Left ventricle myocardium inferior (tissue), 1 donor: ENCODE measurements at places on chromosomes 12 and 14. TPM values are rescaled to one million over a fixed set of nuclear protein-coding genes. Genes with fewer than 3 reads are reported as not detected.

The PMCH gene
- total RNA-seq: not detected

The BHLHE41 gene
- total RNA-seq: 33.4 TPM

The INHBC gene
- not detected for total RNA-seq

The KCNC2 gene
- total RNA-seq: not detected

The MTA1 gene
- 192 TPM for total RNA-seq

The MYF5 gene
- not detected for total RNA-seq

The SYT1 gene
- total RNA-seq: 0.30 TPM

The ZNF705A gene
- not detected for total RNA-seq

The NDUFB1 gene
- total RNA-seq: 625 TPM

The GPR162 gene
- total RNA-seq: 6.5 TPM

The CCDC38 gene
- 0.22 TPM for total RNA-seq

The TMEM132C gene
- 1.8 TPM for total RNA-seq

The PLCZ1 gene
- 0.49 TPM for total RNA-seq

The FAM222A gene
- 20.0 TPM for total RNA-seq

GRCh38 chr12:117528538-117528937 is 167.1 kb upstream of the NOS1 start:
- peak; percentile 22 for DNase-seq
- peaks cover 20% of the 10 kb centered on the region for H3K4me1 ChIP-seq
- no peaks in the 10 kb centered on the region for H3K36me3 ChIP-seq

DNA sequence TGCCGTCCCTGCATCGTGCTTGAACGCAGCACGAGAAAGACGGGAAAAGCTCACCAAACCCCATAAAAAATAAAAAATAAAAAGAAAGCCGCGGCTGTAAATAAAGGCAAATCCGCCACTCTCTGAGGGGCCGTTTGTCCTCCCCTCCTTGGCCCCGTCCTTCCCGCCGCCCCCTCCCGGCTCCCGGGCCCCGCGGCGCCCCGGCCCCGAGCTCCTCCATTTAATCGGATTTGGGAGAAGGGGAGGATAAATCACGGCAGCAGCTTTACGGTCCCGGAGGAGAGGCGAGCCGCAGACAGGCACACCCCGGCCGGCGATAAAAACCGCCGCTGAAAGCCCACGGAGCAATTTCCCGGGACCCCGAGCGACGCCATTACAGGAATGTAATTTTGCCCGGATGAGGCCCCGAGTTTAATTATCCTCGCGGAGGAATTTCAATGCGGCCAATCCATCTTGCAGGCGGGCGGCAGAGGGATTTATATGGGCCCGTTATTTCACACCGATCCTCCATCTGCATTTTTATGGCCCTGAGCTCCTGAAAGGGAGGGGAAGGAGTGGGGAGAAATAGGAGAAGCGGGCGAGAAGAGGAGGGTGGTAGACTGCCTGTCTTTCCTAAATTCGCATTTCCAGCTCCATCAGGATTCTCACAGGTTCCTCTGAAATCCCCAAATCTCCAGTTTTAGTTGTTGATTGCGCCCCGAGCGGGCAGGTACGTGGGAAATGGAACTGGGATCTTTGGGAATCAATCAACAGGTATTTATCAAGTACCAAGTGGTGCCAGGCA is 1.3 kb upstream of the ATP5MC2 start:
- DNase-seq: peak; percentile 27
- H3K27ac ChIP-seq: peak overlapping the region; percentile 90
- no peaks in the 10 kb centered on the region for H3K27me3 ChIP-seq
- H3K36me3 ChIP-seq: peaks cover 21% of the 10 kb centered on the region
- H3K4me1 ChIP-seq: peaks cover 49% of the 10 kb centered on the region

DNA sequence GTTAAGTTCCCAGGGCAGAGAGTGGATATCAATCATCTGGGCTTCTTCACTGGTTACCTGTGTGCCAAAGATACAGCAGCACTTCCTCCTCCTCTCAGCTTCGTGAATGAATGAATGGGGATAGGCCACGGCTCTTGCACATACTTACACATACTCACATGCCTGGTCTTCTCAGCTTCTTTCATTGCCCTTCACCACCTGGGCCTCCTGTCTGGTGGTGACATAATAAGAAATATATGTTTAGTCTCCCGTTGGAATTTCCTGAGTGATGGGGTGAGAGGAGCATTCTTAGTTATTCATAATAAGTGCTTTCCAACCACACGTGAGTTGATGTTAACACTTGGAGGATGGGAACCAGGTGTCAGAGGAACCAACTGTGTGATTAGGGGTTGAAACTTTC is 268.1 kb upstream of the RMST start:
- H3K36me3 ChIP-seq: no peaks in the 10 kb centered on the region
- DNase-seq: no peak
- H3K27ac ChIP-seq: no peak overlapping the region

DNA sequence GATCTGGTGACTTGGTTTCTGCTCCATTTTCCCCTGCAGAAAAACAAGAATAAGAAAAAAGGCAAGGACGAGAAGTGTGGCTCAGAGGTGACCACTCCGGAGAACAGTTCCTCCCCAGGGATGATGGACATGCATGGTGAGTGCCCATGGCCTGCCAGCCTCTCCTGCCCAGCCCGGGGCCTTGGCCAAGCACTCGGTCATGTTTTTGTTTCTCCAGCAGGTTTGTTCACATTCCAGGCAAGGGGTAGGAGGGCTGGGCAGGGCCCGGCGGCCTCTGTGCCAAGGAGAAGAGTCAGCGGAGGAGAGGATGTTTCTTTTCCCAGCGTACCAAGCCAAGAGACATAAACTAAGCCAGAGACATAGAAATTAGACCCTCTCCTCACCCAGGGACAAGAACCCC is 13.6 kb downstream of the BCL7A start:
- H3K4me3 ChIP-seq: no peak overlapping the region
- DNase-seq: no peak
- peaks cover 28% of the 10 kb centered on the region for H3K36me3 ChIP-seq

DNA sequence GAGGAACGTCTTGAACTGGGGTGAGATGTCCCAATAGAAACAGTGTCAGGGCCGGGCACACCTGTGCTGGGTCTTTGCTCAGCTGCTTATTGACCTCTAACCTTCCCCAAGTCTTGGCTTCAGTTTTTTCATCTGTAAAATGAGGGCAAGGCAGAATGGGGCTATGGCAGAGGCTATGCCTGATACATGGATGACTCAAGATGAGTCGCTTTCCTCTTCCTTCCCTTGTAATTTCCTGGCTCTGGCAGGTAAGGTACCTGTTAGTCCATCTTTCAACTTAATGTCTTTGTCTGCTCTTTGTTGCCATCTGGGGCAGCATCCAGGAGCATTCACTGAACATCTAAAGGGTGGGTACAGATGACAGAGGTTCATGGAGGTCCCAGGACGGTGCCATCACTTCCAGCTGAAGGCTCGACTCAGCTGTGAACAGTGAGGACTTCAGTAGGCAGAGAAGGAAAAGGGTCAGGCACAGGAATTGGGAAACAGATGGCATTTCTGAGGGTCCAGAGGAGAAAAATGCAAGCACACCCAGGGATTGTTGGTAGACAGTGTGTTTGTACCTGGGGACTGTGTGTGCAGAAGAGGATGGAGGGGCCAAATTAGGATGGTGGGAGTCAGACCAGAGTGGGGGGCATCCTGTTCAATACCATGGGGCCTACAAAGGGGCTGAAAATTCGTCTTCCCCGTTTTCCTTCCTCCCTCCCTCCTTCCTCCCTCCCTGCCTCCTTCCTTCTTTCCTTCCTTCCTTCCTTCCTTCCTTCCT is 268.3 kb downstream of the VRK1 start:
- H3K27me3 ChIP-seq: peaks cover 44% of the 10 kb centered on the region
- H3K4me1 ChIP-seq: no peaks in the 10 kb centered on the region
- no peak overlapping the region for H3K27ac ChIP-seq
- DNase-seq: no peak
- no peaks in the 10 kb centered on the region for H3K36me3 ChIP-seq

DNA sequence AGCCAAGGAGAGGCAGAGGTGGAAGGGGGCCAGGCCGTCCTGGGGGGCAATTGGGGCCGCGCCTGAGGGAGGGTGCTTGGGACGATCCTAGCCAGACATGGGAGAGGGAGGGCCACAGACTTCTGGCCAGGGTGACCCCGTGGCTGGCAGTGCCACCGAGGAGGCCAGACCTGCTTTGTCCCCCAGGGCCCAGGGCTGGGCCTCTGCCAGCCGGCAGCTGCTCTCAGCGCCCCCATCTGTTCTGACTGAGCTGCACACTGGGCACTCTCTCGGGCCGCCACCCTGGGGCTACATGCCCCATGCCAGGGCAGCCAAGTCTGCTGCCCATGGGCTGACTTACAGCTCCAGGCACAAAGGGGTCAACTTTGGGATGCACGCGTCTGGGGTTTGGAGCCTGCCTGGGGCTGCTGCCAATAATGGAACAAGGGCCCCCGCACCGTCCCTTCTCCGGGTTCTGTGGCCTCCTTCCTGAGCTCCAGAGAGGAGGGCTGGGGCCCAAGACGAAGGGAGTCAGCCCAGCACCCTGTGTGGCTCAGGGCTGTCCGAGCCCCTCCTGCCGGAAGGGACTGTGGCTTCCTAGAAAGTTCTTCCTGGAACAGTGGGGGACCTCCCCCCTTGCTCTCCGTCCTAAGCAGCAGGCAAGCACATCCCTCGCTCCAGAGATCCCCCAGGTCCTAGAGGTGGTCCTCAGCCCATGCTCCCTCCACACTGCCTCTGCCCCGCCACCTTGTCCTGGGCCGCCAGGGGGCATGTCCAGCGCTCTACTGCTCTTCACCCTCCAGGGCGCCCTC is 1.1 kb downstream of the ADSS1 start:
- no peaks in the 10 kb centered on the region for H3K27me3 ChIP-seq
- peak overlapping the region; percentile 92 for H3K27ac ChIP-seq
- H3K4me1 ChIP-seq: peaks cover 83% of the 10 kb centered on the region
- DNase-seq: peak; percentile 70
- H3K4me3 ChIP-seq: peak overlapping the region; percentile 88

DNA sequence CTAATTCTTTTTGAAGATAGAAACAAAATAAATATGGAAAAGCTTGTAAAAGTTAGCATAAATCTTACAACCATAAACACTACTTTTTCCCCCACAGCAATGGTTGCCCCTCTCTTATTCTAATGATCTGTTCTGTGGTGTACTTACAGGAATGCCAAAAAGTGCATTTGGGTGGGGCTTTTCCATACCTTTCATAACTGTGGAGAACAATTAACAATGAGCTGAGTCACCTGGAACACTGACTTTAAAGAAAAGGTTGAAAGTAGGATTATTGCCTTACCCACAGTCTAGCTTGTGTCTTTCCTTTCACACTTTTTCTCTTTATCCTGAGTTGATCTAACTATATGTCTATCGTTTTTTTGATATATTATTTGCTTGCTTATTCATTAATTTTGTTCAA is 86.9 kb downstream of the TPH2 start:
- no peak overlapping the region for H3K4me3 ChIP-seq
- no peak for DNase-seq
- no peaks in the 10 kb centered on the region for H3K4me1 ChIP-seq
- peaks cover 15% of the 10 kb centered on the region for H3K27me3 ChIP-seq

DNA sequence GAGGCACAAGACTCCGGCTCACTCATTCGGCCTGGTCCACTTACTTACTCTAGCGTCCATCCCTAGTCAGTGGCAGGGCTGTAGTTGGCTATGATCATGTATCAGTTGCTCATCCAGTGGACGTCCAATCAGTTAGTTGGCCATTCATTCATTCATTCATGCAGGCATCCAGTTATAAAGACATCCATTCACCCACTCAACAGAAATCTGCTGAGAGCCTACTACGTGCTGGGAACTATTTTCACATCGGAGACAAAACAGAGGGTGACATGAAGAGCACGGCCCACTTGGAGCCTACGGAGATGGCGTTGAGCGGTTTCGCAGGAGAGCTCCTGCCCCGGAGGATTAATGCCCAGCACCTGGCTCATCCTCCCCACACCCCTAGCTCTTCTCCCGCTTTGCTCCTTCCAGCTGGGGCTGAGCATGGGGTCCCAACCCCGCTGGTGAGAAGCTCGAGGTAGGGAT is 49.7 kb downstream of the SNAPC1 start:
- no peak overlapping the region for H3K27ac ChIP-seq
- peak overlapping the region; percentile 66 for H3K4me3 ChIP-seq
- H3K4me1 ChIP-seq: peaks cover 6% of the 10 kb centered on the region
- no peaks in the 10 kb centered on the region for H3K36me3 ChIP-seq
- peaks cover 59% of the 10 kb centered on the region for H3K27me3 ChIP-seq

DNA sequence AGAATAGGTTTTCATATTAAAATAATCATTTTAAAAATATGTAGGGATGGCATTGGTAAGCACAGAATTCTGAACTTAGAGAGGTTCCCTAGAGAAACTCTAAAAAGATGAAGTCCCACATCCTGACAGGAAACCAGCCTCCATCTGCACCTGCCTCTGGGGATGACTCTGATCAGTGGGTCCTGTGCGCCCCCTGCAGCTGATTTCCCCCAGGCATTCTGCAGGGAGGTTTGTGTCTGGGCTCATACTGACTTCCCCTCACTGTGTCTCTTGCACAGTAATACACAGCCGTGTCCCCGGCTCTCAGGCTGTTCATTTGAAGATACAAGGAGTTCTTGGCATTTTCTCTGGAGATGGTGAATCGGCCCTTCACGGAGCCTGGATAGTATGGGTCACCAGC is 602.9 kb downstream of the TMEM121 start:
- H3K27me3 ChIP-seq: peaks cover 95% of the 10 kb centered on the region
- no peak overlapping the region for H3K4me3 ChIP-seq
- no peak for DNase-seq
- no peak overlapping the region for H3K27ac ChIP-seq
- H3K4me1 ChIP-seq: no peaks in the 10 kb centered on the region

DNA sequence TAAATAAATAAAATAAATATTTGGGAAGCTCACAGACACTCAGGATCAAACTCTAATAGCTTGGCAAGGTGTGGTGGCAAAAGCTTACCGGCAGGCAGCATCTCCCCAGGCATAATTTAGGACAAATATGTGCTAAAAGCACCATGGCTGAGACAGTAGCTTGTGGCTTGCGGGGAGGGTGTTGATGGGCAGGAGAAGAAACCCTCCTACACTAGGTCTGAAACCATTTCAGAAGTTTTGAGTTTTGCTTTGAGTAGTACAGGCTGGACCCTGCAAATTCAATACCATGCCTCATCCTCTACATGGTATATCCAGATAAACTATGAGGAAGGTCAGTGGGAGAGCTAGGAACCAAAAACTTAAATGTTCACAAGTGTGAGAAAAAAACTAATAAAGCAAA is 33.1 kb downstream of the MAP3K9 start:
- H3K36me3 ChIP-seq: no peaks in the 10 kb centered on the region
- peaks cover 9% of the 10 kb centered on the region for H3K4me1 ChIP-seq
- H3K27me3 ChIP-seq: no peaks in the 10 kb centered on the region
- no peak overlapping the region for H3K27ac ChIP-seq
